ENCODE measurements at places on chromosomes 3 and 15.

GRCh38 chr3:127770671-127771355 lies 51.5 kb downstream of the MGLL start:
- DNase-seq: peak; percentile 96

DNA sequence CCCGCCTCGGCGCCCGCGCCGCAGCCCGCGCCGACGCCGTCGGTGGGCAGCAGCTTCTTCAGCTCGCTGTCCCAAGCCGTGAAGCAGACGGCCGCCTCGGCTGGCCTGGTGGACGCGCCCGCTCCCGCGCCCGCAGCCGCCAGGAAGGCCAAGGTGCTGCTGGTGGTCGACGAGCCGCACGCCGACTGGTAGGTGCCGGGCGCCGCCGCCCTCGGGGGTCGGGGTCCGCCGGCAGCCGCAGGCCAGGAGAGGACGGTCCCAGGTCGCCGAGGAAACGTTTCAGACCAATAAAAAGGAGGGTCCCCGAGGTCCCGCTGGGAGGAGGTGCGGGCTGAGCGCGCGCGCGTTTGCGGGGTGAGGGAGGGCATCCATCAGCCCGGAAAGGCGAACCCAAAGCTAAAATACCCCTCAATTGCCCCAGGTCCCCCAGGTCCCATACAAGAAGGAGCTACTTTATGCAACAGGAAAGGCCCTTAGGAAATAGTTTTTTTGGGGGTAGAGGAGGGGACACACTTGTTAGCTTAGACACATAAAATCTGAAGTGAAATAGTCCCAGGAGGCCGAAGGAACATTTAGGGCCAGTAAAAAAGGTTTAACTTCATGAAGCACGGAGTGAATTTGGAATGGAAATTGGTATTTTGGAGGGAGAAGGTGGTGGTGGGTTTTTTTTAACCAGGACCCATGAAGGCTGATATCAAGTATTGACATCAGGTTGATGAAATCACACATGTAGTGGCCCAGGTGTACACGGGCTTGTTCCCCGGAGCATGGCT lies 739 bp downstream of the SYN2 start:
- no peak for DNase-seq

GRCh38 chr3:139675327-139675726 lies 2.4 kb downstream of the NMNAT3 start:
- no peak for DNase-seq

DNA sequence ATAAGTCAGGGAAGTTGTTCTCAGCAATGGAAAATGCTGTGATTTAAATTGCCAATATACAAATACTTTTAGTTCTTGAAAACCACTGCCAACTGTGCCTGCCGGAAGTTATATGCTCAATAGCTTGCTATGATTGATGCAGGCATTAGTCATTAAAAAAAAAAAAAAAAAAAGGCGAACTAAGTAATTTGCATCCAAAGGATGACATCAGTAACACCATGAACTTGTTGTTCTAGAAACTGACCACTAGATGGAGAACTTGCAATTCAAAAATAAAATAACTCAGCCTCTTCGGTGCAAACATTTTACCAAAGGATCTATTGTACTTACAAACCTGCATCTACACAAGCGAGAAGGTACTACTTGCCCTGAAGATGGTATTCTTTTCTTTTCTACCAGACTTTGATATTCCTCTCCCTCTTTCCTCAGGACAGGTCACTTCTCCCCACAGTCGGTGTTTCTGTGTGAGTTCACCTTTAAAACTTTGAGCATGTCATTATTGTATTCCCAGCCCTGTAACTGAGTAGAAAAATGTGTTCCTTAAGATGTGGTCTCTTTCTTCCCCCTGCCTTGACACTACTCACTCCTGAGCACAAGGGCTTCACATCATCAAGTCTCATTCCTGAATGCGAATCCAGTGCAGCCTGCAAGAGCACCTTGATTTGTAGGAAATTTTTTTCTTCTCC lies 115.0 kb upstream of the VEPH1 start:
- DNase-seq: peak; percentile 21

- DNase-seq: no peak
These were observed 143.5 kb upstream of the NECTIN3 start for GRCh38 chr3:110928016-110928662.

DNA sequence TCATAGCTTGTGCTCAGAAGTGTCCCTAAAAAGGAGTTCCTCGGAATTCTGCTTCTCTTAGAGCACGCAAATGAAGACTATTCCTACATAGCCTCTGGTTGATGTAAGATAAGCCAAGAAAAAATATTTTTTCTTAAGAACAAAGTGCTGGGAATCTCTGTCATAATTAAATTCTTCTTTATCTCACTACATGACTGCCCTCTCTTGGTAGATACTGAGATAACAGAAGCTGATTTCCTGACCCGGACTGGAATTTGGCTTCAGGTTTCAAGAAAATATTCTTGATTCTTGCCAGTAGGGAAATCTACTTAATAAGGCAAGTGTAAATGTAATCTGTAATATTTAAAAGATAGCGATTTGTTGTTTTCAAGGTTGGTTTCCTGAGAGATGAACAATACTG lies 31.3 kb upstream of the SETMAR start:
- DNase-seq: no peak

DNA sequence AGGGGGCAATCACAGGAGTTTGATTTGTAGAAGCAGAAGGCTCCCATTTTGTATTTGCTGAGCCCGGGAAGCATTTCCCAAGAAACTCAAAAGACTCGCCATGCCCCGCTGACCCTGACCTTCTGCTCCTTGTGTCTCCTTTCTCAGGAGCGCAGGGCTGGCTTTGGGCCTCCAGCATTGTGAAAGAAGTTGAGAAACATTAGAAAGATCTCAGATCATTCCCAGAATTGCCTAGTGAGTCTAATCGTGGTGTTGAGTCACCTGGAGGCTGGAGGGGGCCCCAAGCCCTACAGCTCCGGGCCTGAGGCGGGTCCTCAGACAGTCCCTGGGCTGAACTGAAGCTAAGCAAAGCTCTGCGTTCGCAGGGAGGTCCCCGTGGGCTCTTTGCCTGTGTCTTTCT lies 10.9 kb upstream of the PIGZ start:
- DNase-seq: no peak

DNA sequence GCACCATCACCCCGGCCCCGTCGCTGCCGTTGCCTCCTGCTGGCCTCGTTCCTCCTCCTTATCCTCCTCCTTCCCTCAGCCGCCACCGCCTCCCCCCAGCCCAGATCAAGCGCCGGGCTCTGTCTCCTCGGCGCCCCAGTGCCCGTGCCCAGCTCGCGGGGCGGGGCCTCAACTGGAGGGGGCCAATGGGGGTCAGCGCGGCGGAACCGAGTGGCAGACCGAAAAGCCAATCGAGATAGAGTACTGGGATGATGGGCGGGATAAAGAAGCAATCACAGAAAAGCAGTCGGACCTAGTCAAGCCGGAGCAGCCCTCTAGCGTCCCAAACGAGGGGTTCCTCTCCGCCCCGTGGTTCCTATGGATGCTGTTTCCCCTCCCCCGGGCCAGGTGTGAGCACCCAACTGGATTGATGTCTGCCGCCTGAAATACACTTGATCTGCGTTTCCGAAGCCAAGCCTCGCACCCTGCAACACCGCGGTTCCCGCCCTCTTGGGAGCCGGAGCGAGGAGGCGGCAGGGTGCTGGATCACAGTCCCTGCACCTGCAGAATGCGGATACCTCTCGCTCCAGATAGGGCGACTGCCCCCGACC lies at the start of gene FRMD5:
Gene FRMD5 (minus strand): TSS at position 121 of the 590 bp plus-strand sequence.
- DNase-seq: no peak

- no peak for DNase-seq
These were observed 336.1 kb upstream of the NR2F2 start for GRCh38 chr15:95994418-95994817.

DNA sequence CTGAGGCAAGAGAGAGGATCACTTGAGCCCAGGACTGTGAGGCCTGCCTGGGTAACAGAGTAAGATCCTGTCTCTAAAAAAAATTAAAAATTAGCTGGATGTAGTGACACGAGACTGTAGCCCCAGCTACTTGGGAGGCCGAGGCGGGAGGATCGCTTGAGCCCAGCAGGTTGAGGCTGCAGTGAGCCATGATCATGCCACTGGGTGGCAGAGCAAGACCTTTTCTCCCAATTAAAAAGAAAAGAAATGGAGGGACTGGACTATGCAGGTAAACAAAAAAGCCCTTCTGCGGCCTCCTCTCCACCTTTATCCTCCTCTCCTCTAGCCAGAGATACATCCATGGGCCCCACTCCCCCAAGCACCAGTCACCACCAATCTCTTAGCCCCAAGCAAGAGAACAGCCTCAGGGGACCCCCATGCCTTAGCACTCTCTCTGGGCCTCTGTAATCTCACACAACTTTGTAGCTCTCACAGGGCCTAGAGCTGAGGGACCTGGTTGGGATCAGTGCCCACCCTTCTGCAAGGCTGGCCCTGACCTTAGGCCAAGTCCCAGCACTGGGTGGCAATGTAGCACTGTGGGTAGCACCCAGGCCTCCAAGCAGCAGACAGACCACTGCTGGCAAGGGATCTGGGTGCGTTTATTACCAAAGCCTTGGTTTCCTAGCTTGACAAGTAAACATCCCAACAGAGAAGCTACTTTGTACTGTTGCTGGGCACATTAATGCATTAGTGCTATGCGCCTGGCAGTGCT lies 43.4 kb downstream of the FAM174B start:
- no peak for DNase-seq

Measured in HL-60 (cell line).